B cell (primary cell): ENCODE measurements at places on chromosomes 12 and 14. TPM values are rescaled to one million over a fixed set of nuclear protein-coding genes. Genes with fewer than 3 reads are reported as not detected.

The VSIG10 gene
- 2.6 and 6.1 TPM in 2 replicates for total RNA-seq

The PIK3C2G gene
- not detected in 2 replicates for total RNA-seq

The POTEG gene
- not detected in 2 replicates for total RNA-seq

The GPR162 gene
- not detected in 2 replicates for total RNA-seq

The ATG14 gene
- 15.5 and 17.0 TPM in 2 replicates for total RNA-seq
